Activated naive CD4-positive, alpha-beta T cell (primary cell): ENCODE measurements at places on chromosomes 6 and 20.

DNA sequence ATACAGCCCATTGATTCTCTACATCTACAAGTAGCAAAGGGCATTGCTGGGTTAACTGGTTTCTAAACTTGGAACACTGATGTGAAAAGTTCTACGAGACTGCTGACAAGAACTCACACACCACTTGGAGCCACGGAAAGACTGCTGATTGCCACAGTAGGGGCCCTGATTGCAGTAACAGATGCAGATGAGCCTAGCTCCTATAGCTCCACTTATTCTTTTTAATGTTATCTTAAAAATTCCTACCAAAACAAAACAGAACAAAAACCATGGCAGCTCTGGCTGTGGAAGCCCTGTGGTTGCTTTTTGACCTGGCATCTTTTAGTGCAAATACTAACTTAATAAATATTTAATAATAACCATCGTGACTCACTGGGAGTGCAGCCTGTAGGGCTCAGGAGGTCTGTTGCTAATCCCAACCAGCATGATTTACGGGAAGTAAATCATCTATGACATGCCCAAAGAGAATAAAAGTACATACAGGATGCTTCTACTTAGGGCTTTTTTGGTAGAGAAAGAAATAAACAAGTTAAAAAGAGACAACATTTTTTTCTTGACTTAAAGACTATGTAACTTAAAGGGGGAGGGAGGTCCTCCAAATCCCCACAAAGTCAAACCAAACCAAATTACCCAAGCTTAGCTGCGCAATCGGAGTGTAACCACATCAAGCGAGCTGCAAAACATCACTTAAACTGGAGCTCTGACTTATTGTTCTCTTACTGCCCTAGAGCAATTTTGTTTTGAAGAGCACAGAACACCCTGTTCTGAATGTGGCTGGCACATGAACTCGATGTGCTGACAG is 87.2 kb downstream of the FKBP5 start:
- no peak for DNase-seq

DNA sequence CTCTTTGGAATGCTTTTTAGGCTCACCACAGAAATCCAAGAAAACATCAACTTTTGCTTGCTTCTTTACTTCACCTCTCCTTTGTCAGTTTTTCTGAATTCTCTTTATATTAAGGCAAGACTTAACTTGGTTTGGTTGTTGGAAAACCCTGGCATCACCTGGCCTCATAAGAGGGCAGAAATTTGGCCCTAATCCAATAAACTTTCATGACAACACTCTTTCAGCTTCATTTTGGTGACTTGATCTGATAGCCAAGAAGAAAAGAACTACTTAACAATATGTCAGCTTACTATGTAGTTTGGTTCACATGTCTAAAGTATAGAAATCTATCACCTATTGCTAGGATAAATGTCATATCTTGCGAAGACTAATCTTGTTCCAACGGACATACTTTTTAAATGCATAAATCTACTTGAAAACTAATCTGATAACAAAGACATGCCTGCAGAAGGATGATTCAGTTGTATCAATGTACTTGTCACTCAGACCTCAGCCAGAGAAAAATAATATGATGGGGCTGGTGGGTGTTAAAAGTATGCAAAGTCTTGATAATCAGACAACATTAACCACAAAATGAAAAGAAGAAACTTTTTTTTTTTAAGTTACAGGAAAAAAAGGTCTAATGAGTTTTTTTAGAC is 19.3 kb upstream of the HBS1L start:
- no peak for DNase-seq

DNA sequence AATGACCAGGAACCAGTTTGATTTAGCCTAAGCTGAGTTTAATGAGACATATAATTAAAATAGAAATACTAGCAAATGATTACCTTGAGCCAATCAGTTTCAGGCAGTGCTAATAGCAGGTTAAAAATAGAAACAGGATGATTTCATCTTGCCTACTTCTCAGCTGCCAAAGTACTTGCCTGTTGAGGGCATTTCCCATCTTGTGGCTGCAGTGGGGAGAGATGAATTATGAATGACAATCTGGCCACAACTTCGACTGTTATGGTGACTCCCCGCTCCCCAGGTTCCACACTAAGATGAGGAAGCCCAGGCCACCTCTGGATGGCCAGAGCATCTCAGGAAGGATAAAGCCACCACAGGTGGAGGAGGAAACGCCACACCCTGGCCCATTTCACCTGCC is 31.3 kb downstream of the MBOAT1 start:
- no peak for DNase-seq

DNA sequence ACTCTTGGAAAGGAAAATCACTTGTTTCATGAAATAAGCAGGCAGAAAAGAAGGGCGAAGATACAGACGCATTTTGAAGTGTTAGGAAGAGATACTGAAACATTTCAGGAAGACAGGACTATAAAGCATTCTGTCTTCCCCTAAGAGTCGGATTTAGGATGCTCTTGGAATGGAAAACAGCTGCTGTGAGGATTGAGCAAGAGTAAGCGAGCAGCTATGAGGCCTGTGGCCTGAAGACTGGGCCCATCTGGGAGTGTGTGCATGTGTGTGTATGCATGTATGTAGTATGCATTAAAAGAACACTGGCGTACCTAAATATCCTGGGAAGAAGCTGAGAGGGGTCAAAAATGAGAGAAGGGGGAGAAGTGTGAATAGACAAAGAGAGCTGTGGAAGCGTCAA is 83.6 kb downstream of the SIM1 start:
- no peak for DNase-seq

GRCh38 chr6:130381459-130382380 is 15.9 kb downstream of the TMEM200A start:
- no peak for DNase-seq

GRCh38 chr20:63222541-63222940 is 6.6 kb upstream of the YTHDF1 start:
- DNase-seq = no peak

DNA sequence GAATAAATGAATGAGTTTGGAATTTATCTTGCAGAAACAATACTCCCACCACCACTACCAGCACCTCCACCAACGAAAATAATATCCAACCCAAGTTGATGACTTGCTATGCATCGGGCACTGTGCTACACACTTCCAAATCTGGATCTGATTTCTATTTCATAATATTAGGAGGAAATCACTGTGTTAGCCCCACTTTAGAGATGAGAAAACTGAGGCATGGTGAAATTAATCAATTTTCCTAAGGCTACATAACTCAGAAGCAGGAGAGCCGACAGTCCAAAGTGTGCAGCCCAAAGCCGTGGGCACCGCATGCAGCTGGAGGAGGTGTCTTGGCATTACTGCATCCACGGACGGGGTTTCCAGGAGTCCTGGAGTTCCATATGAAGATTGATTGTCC is 17.6 kb downstream of the TCF15 start:
- DNase-seq = no peak

- DNase-seq = no peak
These were observed 91.4 kb downstream of the PLCB4 start for GRCh38 chr20:9160331-9160730.

DNA sequence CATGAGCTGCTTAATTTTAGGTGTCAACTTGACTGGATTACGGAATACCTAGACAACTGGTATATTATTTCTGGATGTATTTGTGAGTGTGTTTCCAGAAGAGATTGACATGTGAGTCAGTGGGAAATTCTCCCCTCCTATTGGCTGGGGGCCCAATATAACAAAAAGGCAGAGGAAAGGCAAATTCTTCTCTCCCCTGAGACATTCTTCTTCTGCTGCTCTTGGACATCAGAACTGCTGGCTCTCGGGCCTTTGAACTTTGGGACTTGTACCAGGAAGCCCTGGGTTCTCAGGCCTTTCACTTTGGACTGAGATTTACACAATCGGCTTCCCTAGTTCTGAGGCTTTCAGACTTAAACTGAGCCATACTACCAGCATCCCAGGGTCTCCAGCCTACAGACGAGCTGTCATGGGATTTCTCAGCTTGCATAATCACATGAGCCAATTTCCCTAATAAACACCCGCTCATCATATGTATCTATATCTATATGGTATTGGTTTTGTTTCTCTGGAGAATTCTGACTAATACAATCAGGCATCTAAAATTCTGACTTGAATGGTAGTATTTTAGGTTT is 7.6 kb upstream of the BTN3A3 start:
- DNase-seq = no peak

GRCh38 chr6:154513601-154514320 is 3.3 kb upstream of the CNKSR3 start:
- no peak for DNase-seq

DNA sequence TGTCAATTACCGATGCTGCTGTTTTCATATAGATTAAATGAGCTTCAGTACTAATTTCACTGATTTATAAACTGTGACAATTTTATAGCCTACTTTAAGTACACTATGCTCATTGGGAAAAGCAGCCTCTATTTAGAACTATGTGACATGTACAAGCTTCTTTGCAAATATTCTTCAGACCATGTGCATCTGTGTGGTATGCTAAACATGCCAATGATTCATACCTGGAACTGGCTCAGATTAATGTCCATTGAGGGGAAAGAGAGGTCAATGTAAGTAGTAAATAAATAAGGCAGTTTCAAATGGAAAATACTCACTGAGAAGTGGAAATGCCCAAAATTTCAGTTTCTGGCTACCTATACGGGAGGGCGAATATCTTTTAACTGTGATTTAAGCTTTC is 777.7 kb downstream of the C6orf118 start:
- DNase-seq = no peak

DNA sequence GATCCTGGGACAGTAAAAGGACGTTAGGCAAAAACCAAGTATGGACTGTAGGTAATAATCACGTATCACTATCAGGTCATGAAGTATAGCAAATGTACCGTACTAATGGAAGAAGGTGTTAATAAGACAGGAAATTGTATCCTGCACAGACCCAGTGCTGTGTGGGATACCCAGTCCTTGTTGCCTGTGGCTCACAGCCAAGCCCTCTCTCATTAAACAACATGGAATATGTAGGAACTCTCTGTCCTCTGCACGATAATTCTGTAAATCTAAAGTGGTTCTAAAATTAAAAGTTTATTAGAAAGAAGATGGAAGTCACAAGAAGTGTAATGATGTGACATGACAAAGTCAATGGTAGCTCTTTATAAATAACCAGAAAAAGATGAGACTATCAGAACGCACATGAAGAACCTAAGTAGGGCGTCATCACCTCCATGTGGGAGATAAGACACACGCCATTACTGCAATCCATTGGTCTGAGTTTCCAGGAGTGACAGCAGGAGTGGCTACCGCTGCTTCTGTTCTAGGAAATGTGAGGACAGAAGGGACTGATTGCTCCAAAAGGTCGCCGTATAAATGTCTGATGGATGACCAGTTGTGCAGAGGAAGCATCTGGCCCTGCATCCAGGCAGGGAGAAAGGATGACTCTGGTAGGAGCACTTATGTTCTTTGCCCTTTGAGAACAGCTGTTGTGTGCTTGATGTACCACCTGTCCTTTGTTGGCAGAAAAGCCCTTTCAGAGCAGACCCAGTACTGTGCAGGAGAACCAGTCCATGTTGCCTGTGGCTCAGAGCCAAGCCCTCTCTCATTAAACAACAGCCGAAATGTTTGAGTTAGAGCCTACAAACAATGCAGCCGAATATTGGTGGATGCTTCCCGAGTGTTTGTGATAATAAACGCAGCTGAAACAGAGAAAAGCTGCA is 125.6 kb downstream of the FIG4 start:
- DNase-seq = no peak

DNA sequence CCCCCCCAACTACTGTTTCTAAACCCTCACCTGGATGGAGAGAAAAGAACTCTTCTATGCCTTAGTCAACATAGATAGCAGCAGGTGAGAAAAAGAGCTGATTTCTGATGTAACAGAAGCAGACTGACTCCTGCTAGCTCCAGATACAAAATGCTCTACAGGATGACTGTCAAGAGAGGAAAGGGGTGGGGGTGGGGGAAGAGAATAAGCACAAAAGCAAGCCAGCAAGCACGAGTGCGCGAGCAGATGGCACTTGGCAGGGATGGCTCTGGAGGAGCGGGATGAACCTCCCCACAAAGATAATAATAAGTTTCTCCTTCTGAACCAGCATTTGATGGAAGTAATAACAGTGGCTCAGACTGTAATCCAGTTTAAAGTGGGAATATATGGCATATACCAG is 45.6 kb upstream of the SPDEF start:
- no peak for DNase-seq

DNA sequence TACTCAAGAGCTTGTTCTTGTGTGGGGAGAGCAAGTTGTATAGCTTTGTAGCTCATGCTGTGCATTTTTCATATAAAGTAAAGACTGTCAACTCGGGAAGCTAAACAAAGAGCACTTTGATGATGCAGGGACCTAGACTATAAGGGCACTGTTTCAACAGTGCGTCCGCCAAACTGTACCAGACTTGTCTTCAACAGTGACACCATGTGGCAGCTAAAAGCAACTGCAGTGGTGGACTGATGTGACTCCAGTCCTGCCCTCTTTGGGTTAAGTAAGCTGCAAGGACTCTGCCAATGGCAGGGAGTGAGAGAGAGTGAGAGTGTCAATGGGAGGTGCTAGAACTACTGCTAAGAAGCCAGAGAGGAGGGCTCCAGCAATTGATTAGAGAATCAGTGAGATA is 48.1 kb upstream of the MC3R start:
- DNase-seq = no peak
